NCI-H2107 (cell line): ENCODE measurements at places on chromosomes 4 and X.

GRCh38 chrX:148422526-148422925 is 77.9 kb upstream of the AFF2 start:
- no peak for DNase-seq

DNA sequence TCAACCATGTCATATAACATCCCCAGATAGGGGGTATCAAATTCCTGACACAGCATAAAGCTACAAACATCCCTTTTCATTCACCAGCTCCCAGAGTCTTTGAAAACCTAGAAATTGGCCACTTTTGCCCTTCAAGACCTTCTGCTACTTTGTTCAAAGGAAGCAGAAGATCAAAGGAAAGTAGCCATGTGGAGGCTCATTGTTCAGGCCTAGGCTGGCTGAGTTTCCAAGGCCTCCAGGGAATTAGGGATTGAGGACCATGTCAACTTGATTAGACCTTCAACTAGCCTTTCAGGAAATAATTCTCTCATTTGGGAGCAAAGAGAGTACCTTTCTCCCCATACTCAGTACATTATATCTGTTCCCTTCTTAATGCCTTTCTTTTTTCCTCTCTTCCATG is 66.8 kb upstream of the ATXN3L start:
- no peak for DNase-seq

DNA sequence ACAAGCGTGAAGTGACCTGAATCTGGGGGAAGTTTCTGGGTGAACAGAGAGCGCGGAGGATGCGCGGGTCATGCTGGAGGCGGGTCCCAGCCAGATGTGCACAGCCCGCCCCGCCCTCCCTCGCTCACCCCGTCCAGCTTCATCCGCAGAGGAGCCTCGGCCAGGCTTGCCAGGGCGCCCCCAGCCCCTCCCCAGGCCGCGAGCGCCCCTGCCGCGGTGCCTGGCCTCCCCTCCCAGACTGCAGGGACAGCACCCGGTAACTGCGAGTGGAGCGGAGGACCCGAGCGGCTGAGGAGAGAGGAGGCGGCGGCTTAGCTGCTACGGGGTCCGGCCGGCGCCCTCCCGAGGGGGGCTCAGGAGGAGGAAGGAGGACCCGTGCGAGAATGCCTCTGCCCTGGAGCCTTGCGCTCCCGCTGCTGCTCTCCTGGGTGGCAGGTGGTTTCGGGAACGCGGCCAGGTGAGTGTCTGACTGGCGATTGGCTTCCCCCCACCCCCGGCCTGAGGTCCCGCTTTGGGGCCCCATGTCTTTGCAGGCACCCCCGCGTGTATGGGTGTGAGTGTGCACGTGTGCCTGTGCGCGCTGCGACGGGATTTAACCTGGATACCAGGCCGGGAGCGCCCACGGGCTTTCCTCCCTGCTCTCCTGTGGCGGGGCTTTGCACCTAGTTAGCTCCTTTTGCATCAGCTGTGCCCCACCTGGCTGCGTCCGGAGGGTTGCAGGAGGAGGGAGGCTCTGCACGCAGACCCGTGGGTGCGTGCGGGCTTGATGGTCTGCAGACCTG is at the start of gene EGFL6:
Gene EGFL6 (plus strand): TSS at position 123 of the 782 bp plus-strand sequence. CDS start 261 bp downstream, at position 384.
- no peak for DNase-seq

GRCh38 chrX:46820391-46821100 is 16.3 kb upstream of the RP2 start:
- DNase-seq = no peak

DNA sequence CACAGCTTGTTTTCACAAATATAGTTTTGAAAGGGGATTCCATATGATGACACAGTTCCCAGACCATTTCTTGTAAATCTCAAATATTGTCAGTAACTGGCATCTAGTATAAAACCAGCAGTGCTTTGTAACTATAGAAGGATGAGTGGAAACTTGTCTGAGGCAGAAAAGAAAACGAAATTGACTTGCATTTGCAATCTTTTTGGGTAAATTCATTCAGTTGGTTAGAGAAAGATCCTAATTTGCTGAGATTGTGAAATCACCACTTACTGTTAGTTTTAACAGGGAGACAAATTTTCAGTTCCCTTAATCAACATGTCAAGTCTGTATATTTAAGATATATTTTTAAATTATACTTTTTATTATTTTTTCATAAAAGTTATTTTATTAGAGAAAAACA is 71.5 kb upstream of the VEGFC start:
- DNase-seq = no peak

- no peak for DNase-seq
These were observed 68.7 kb upstream of the NDST3 start for GRCh38 chr4:117965622-117966021.

DNA sequence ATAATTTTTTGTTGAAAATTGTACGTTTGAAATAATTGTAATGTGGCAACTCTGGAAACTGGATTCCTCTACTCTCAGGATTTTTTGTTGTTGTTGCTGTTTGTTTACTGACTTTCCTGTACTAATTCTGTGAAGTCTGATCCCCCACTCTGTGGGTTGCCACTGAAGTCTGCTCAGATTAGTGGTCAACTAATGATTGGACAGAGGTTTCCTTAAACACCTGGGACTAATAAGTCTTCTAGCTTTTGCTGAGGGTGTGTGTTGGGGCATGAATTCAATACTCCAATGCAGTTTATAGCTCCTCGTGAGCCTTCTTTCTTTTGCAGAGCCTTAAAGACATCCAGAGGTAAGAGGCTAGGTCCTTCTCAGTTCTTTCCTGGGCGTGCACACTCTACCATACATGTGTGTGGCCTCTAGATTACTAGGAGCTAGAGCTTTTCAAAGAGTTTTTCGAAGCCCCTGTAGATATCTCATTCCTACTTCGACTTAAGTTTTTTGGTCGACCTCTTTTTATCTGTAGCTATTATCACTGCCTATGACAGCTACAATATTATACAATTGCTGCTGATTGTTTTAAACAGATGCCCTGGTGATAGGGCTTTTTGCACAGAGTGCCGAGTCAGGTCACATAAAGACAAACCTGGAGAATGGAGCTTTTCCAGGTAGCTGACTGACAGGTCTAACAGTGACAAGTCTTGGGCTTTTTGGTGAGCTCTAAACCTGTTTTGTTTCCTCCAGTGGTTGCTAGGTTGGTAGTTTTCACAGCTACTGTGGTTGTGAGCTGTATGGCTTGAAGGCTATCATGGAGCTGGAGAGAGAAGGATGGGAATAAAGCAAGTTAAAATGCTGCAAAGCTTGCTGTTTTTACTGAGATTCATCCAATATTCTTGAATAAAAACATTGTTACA is 34.0 kb downstream of the BMP2K start:
- DNase-seq = no peak

- DNase-seq = no peak
These were observed 50.0 kb upstream of the RASGEF1B start for GRCh38 chr4:81521708-81522107.

GRCh38 chr4:176645246-176645960 is 147.3 kb downstream of the VEGFC start:
- no peak for DNase-seq

GRCh38 chr4:39936565-39937418 is 40.9 kb downstream of the PDS5A start:
- DNase-seq = no peak

DNA sequence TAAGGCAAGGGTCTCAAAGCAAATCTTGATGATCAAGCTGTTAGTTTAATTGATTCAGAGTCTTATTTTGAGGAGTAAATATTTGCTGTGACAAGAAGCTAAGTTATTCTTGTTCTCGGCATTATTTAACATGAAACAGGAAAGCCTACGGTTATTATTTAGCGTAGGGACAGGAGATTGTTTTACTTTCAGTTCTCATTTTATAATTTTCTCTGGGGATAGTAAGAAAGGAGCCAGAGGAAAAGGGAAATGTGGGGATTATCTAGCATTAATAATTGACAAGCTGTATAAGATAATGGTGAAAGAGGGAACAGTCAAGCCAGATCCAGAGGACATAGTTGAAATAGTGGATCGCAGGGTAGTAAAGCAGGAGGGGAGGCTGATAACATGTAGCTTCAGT is 39.7 kb upstream of the PARM1 start:
- DNase-seq = no peak

DNA sequence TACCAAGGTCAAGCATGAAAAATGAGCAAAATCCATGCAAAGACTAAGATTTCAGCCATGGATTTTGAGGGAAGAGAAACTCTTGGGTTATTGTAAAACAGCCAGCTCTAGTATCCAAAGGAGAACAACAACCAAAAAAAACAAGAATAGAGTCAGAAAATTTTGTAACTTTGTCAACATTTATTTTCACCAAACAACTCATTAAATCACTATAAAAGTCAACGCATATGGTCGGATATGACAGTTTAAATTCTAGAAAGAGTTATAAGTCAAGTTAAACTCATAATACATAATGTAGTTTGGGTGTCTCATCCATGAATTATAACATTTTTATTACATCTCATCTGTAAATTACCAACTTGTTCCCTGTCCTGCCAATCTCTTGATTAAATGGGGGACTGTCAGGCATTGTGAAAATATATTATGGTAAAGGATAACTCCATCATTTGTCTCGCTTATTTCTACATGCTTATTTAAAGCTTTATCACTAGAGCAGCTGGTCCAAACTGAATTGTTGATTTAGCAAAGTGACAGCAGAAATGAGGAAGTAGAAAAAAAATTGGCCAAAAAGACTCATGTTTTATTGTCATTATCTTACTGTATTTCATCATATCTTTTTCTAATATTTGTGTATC is 224.8 kb upstream of the NOCT start:
- DNase-seq = no peak

- DNase-seq = no peak
These were observed 136.0 kb downstream of the CBR4 start for GRCh38 chr4:168874083-168874482.

GRCh38 chr4:128590773-128591172 is 218.7 kb upstream of the JADE1 start:
- DNase-seq = no peak

GRCh38 chr4:15145709-15146108 is 143.4 kb downstream of the CPEB2 start:
- DNase-seq = no peak

GRCh38 chrX:55796496-55796895 is 78.9 kb downstream of the RRAGB start:
- DNase-seq = no peak

DNA sequence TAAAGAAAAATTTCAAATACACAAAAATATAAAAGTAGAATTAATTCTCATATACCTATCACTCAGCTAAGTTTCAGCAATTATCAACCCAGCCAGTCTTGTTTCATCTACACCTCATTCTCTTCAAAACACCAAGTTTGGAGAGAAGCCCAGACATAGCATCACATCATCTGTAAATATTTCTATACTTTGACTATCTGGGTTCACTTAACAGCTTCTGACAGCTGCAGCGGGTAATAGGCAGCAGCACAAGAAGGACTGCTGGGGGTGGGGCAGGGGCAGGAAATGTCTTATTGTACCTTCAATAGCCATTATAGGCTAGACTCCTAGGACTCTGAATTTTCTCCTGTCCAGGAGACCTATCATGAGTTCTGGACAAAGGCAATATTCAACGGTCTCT is 54.1 kb downstream of the PHF8 start:
- no peak for DNase-seq
